Esophagus muscularis mucosa (tissue), 4 donors: ENCODE measurements at places on chromosomes 1 and 21. TPM values are rescaled to one million over a fixed set of nuclear protein-coding genes. Genes with fewer than 3 reads are reported as not detected.

DNA sequence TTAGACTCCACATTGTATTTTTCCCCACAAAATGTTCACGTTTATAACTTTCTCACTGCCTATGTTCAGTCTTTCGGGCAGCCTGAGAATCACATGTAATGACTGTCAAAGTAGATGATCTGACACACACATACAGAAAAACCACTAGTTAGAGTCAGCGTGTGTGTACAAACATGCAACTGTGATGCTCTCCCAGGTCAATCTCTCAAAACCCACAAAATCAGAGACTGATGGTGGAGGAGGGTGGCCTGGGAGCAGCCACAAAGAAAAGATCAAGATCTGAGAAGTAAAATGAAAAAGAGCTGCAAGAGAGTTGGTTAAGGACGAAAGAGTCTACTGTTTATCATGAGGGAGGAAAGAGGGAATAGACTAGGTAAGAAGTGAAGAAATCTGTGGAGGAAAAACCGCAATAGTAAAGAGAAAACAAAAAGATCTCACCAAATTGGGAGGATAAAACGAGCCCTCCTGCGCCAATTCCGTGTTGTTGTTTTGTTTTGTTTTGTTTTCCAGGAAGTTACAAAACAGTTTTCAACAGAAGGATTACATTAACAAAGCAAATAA, 2.3 kb downstream of the EGLN1 start:
- DNase-seq: no peak

Gene FCGR3B
- 5.0 TPM for total RNA-seq

Gene ARHGEF10L
- total RNA-seq: 62.4 TPM

DNA sequence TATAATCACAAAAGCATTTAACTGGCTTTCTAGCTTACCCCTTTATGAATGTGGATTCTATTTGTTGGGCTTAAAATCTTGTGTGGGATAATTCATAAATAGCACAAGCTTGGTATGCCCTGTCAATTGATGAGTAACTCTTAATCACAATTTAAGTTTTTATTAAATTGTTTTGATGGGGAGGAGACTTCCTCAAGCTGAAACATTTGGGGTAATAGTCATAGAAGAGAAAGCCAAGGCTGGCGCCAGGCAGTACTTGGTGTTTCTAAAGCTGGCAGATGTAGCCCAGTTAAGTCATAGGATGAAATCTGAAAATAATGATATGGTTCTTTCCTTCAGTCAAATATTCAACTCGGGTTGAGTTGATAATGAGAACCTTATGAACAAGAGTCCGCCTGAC, 167.2 kb downstream of the FMN2 start:
- no peak for DNase-seq

DNA sequence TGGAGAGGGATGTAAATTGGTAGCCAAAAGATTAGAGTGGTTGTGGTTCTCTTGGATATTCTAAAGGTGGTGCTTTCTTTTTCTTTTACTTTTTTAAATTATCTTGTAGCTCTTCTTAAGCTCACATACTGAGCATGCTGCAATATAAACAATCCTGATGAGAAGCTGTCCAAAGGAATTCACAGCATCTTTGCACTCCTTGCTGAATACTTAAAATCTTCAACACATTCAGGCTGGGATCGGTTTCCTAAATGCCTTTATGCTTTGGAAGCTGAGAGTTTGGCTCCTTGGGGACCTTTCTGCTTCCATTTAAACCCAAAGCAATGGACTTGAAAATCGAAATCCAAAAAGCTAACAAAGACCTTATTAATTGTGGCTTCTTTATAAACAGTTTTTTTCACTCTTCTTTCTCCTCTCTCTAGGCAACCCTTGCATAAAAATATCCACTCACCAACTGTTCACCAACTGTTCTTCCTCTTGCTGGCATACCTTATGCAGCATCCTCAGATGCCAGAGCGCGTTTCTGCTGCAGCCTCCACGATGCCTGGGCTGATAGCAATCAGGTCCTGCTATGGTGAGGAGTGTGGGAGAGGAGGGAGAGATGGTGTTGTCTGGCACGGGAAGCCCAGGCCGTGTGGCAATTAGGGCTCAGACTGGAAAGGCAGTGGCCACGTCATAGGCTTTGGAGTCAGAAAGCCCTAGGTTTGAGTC, 535.8 kb upstream of the DAB1 start:
- no peak for DNase-seq

- no peak for DNase-seq
These were observed 12.8 kb downstream of the BCAN start for GRCh38 chr1:156654700-156655099.

- no peak for DNase-seq
These were observed 73.6 kb downstream of the ATP1A1 start for GRCh38 chr1:116446686-116447085.

DNA sequence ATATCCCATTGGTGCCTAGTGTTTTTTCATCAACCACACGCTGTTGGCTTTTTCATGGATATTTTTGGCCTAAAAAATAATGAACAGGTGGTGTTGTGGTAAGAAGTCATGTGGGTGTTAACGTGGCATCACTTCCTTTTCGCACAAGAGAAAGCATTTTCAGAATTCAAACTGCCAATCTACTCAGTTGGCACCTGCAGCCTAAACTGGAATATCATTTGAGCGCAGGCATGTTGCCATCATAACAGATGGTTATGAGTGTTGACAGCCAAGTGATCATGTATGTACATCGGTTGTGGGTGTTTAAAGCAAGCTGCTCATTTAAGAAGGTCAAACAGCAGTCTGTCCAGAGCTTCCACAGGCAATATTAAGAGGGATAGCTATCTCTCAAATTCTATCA, 1963.0 kb downstream of the NCAM2 start:
- DNase-seq: no peak

DNA sequence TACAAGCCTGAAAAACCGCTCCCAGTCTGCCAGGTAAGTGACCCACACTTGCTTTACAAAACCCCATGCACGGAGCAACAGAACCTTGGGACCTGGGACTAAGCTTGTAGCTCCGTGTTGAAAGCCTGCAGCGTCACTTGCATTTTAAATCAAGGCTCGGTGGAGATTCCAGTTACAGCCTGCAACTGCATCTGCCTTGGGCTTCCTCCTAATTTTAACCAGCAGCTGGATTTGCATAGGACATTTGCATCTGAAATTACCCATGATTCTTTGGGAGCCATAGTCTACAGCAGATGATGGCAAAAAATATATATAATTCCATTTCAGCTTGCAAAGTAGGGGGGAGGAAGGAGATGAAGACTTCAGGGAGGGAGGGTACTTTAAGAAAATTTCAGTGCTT, 62.4 kb upstream of the IGSF21 start:
- DNase-seq: no peak

- DNase-seq: no peak
These were observed 746.5 kb downstream of the USP25 start for GRCh38 chr21:16476056-16476825.

DNA sequence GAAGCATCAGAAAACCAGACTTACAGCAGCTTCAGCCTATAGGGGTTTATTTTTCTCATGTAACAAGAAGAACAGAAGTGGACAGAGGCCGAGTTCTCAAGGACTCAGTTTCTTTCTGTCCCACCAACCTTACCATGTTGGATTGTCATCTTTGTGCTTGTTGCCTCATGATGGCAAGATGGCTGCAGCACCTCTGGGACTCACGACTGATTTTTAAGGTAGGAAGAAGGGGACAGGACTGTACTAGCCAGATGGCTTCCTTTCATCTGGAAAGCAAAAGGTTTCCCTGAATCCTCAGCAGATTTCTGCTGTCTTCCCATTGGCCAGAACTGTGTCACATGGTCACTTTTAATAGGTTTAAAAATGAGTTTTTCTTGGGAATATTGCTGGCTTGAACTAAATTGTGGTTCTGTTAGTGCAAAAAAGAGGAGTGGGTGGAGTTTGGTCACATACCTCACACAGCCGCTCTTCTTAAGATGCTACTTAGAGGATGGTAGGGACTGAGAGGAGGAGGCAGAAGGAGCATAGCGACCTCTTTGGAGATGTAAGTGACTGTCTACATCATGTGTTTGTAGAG, 48.1 kb upstream of the ENAH start:
- DNase-seq: no peak

Gene TAS1R1
- not detected for total RNA-seq

Gene SLC6A17
- total RNA-seq: 0.65 TPM

Gene IGSF21
- total RNA-seq: 1.2 TPM

DNA sequence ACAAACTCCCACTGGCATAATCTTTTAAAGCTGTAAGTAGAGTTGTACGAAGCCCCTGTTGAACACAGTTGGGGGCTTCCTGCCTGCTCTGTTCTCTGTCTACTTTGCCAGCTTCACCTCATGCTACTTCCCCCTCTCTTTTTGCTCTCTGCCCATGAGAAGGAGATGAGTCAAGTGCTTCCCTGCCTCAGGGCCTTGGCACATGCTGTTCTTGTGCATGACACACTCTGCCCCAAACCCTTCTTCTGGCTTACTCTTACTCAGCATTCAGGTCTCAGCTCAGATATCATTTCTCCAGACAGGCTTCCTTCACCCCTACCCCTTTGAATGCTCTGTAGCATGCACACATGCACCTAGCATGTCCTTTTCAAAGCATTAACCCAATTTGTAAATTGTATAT, 208.8 kb downstream of the FOXD2 start:
- no peak for DNase-seq

DNA sequence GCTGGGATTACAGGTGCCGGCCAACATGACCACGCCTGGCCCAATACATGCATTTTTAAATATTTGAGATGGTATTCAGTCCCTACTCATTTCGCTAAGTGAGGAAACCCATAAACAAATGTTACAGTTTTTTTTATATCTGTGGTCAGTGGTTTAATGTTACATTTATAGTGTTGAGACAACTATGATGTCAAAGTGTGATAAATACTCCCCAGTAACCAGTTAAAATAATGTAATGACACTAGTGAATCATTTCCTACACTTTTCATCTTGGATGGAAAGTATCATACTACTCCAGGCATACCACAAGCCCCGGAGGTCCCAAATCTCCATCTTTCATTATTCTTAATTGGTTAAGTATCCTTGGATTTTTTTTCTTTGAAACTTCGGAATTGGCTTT, 87.5 kb upstream of the KIF26B start:
- DNase-seq: no peak

Gene AMY1C
- total RNA-seq: not detected

Gene BATF3
- 8.1 TPM for total RNA-seq

DNA sequence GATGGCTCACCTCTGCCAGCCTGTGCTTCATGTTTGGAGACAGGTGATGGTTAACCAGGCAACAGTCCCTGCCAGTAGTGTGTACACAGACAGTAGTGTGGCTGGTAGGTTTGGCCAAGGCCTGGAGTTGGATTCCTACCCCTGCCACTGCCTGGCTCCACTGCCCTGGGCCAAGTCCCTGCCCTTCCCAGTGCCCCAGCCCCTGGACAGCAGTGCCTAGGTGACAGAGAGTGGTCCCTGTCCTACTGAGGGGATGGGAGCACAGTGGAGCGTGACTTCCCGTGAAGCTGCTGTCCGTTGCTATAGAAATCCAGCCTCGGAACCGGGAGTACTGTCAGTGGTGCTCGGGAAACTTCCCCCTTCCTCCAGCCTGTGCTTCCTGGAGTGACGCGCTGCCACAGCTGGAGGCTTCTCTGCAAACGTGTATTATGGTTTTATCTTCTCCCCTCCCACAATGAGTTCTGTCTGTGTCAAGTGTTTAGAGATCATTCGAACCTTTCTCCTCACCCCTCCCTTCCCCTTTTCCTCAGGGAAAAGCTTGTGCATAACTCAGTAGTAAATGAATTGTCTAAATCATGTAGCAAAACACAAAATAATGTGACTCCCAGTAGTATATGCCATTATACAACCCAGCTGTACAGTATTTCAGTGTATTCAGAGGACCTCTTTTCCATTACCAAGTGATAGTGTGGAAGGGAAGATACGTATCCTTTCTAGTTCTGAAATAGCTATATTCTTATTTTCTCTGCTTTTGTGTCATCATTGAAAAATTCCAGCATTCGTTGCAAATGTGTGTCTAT, 73.4 kb downstream of the GALNT2 start:
- no peak for DNase-seq

GRCh38 chr1:224781800-224782199, 147.7 kb upstream of the DNAH14 start:
- peak; percentile 57 for DNase-seq
